ENCODE measurements at places on chromosomes 7 and 10. TPM values are rescaled to one million over a fixed set of nuclear protein-coding genes. Genes with fewer than 3 reads are reported as not detected.

ZNF365 gene
- total RNA-seq: 0.70 TPM

OR9A2 gene
- total RNA-seq: 0.12 TPM

IGFBP1 gene
- not detected for total RNA-seq

HTR7 gene
- 0.94 TPM for total RNA-seq

CPN1 gene
- total RNA-seq: not detected

DRGX gene
- total RNA-seq: not detected

GDF2 gene
- not detected for total RNA-seq

CC2D2B gene
- total RNA-seq: under 0.01 TPM

SPDYE2B gene
- 0.12 TPM for total RNA-seq

Measured in smooth muscle cell of the coronary artery (primary cell).